ENCODE measurements at places on chromosomes 6 and 20.

- DNase-seq = no peak
Measured at GRCh38 chr6:42530296-42530695, 33.5 kb upstream of the UBR2 start.

GRCh38 chr20:50517817-50518154 lies 7.6 kb downstream of the PTPN1 start:
- DNase-seq = no peak

DNA sequence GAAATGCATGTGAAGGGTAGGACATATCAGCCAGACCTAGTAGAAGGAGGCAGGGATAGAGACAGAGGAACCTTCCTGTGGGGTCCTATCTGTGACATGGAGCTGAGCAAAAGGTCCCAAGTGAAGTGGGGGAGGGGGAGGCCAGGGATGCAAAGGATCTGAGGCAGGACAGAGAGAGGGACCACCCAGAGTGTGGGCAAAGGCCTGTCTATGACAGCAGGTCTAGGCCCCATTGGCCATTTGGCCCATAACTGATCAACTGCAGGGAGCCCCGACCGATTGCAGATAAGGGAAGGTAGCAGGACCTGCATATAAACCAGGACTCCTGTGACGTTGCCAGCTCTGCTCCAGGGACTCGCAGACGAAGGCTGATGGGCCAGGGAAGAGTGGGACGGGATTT lies 49.6 kb upstream of the SYNDIG1 start:
- DNase-seq = no peak

DNA sequence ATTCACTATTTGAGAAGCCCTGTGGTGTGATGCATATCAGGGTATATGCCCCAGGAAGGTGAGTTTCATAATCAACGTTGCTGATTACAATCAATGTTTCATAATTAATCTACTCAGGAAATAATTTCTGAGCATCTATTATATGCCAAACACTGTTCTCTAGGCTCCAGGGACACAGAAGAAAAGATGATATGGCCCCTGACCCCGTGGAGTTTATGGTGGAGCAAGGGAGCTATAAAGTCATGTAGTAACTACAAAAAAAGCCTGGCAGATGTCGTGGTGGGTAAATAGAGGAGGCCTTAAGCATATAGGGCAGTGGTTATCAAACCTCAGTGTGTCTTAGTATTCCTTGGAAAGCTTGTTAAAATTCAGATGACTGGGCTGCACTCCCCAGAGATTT lies 40.1 kb upstream of the BCAS1 start:
- no peak for DNase-seq

GRCh38 chr20:49614338-49615050 lies 46.6 kb upstream of the PTGIS start:
- no peak for DNase-seq

- no peak for DNase-seq
Measured at GRCh38 chr6:161135695-161136591, 137.9 kb downstream of the AGPAT4 start.

GRCh38 chr6:79713701-79714322 lies 82.7 kb downstream of the SH3BGRL2 start:
- no peak for DNase-seq

DNA sequence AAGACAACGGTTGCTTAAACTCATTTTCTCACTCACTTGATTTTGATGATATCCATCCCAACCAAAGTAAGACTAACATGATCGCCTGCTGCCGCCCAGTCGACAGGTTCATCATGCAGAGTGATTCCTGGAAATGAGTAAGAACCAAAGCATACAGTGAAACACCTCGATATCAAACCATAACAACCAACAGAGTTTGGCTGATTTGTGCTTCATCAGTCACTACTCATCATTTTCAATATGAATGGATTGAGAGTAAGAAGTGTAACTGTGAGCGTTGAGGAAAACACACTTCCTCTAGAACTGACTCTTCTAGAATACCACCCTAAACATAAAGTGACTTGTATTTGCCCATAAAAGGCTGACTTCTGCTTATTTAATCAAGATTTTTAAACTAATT lies 29.2 kb upstream of the ALDH8A1 start:
- no peak for DNase-seq

DNA sequence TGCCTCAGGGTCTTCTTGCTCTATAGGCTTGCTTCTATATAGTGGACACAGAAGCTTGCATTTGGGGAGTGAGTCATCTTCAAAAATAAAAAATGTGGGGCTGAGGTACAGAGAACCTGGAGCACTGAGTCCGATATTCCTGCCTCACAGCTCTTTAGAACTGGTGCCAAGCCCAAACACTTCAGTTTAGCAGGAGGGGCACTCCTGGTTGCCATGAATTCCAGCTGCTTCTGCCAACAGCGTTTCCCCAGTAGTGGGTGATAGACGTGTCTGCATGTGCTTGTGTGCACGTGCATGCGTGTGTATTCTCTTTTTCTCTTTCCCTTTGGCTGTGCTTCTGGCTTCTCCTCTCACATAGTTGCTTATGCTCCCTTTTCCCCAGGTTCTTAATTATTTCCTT lies 11.9 kb downstream of the DNPH1 start:
- no peak for DNase-seq

DNA sequence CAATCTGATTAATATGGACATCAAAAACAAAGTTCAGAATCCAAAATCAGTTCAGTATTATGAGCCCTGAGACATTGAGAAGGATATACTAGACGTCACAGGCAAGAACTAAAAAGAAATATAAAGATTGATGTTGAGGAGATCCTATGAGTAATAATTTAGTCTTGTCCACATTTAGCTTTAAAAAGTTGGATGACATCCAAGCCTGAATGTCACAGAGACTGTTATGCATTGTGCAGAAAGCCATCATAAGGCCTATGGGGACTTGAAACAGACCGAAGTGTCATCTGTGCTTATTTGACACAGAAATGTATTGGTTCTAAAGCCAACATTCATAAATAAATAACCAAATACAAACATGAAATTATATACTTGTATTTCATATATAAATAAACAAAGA lies 581.8 kb upstream of the MMS22L start:
- DNase-seq = no peak

DNA sequence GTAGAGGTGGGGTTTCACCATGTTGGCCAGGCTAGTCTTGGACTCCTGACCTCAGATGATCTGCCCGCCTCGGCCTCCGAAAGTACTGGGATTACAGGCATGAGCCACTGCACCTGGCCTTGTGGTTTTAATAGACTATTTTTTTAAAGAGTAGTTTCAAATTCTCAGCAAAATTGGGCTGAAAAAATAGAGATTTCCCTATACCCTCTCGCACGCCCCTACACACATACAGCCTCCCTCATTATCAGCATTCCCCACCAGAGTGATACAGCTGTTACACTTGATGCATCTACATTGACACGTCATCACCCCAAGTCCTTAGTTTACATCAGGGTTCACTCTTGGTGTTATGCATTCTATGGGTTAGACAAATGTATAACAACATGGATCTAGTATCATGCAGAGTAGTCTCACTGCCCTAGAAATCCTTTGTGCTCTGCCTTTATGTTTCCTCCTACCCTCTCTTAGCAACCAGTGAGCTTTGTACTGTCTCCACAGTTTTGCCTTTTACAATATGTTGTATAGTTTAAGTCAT lies 103.6 kb downstream of the CDYL start:
- no peak for DNase-seq

DNA sequence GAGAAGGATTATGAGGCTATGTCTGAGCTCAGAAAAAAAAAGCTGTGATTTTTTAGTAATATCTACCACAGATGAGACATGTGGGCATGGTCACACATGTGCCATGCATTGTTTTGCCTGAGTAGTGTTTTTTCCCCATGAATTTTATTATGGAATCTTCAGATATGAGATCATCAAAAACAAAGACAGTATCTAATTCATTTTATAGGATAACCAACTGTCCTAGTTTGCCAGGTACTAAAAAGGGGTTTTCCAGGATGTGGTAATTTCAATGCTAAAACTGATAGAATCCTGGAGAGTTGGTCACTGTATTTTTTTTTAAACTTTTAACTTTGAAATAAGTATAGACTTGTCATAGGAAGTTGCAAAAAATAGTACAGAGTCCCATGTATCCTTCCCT lies 127.4 kb upstream of the MAP3K7 start:
- peak; percentile 96 for DNase-seq

- peak; percentile 93 for DNase-seq
Measured at GRCh38 chr6:38755874-38756273, 40.8 kb downstream of the DNAH8 start.

DNA sequence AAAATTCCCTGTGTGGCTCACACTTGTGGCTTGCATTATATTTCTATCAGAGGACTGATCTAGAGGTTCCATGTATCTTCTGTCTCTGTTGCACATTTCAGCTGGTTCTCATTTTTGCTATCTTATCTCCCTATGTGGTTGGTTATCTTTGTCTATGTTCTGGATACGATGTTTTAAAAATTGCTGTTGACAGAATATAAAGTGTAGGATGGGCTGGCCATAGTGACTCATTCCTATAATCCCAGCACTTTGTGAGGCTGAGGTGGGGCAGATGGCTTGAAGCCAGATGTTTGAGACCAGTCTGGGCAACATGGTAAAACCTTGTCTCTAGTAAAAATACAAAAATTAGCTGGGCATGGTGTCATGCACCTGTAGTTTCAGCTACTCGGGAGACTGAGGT lies 9.9 kb upstream of the ULBP3 start:
- peak; percentile 38 for DNase-seq

DNA sequence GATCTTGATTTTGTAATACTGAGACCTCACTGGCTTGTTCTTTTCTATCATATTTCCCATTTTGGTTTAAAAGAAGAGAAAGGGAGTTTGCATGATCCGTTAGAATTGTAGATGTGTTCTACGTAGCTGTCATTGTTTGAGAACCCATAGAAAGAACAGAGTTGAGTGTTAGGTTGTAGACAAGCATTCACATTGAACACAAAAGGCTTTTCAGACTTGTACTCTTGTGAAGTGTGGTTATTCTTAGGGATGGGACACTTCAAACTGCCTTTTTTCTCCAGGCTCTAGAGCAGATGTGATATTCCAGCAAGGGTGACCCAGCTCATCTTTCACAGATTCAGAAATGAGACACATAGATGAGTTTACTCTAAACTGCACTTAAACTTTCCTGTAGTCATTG lies 19.9 kb downstream of the FOXO3 start:
- no peak for DNase-seq

GRCh38 chr6:209432-210103 lies 82.7 kb upstream of the DUSP22 start:
- no peak for DNase-seq

DNA sequence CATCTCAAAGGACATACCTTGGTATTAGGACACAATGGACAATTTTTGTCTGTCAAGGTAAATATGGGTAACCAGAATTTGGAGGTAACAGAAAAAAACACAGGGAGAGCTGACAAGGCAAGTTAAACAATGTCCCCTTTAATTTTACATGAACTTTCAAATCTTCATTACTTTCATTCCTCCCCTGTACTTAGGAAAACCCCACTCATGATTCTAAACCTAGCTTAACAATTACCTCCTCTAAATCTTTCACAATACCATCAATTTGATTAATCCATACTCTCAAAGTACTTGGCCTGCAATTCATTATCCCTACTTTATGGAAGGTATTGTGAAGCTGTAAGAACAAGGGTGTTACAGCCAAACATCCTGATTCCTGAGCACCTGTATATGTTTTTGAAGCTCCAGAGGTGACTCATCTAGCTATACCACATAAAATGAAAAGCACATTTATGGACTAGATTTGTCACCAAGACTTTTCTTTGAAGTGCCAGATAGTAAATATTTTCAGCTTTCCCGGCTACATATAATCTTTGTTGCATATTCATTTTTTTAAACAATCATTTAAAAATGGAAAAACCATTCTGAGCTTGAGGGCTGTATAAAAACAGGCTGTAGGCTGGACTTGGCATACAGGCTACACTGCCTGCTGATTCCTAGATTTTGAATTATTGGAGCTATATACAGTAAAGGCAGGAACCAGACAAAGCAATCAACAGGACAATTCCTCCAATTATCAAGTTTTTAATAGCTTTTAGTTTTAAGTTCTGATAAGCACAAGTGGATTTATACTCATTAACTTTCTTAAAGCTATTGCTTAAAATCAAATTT lies 22.9 kb downstream of the DEK start:
- DNase-seq = peak; percentile 23

- peak; percentile 40 for DNase-seq
Measured at GRCh38 chr20:20130399-20130798, 78.1 kb downstream of the CFAP61 start.

- no peak for DNase-seq
Measured at GRCh38 chr6:140026546-140026945, 652.1 kb upstream of the CITED2 start.

- peak; percentile 32 for DNase-seq
Measured at GRCh38 chr20:56259948-56260347, 11.4 kb downstream of the MC3R start.

DNA sequence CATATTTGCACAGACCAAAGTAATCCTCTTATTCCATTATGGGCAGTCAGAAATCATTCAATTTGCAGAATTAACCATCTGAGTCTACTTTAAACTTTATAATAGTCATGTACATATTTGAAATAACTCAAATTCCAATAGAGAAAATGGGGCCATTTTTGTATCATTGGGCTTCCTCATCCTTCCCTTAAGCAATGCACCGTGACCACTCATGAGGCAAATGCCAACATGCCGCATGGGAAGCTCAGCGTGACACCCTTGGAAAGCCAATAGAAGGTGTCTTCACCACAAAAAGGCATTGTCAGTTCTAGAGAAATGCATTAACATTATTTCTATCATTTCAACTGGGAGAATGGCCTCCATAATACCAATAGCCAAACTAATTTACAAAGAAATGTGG lies 38.5 kb downstream of the SIM1 start:
- no peak for DNase-seq

- DNase-seq = no peak
Measured at GRCh38 chr6:162866656-162867055, 138.9 kb downstream of the PACRG start.

GRCh38 chr20:3121271-3121911 lies 36.9 kb upstream of the AVP start:
- DNase-seq = no peak

DNA sequence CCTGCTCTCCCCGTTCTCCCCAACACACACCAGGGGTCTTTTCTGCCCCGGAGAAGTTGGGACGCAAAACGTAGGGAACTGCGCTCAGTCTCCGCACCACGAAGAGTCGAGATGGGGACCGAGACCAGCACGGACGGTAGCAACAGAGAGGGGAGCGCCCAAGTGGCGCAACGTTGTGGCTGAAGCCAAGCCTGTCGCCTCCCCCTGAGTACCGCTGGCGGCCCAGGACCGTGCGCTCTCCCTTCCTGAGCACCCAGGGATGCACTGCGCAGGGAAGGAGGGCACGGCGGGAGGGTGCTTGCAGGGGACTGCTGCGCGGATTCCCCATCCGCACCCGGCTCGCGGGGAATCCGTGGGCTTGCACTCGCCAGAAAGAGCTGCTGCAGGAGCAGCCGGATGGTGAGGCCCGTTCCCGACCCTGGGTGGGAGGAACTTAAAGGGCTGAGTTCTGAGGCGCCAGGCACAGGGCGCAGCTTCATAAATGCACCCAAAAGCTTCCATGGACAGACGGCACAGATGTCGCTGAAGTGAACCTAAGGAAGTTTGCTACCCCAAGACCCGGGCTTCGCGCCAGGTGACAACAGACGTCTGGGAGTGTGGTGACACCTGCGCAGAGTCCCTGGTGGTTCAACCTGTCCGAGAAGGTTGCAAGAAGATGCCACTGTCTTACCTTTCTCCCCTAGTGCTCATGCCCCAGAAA lies 178.7 kb downstream of the TBXT start:
- no peak for DNase-seq

Data from foreskin keratinocyte (primary cell).